Heart left ventricle (tissue), 16 donors: ENCODE measurements at places on chromosomes 6 and 20.

- no peak for DNase-seq
Measured at GRCh38 chr6:147595961-147596360, 87.5 kb downstream of the SAMD5 start.

- DNase-seq = no peak
Measured at GRCh38 chr6:37554480-37554819, 54.8 kb upstream of the CCDC167 start.

GRCh38 chr20:48331518-48332286 lies 496.1 kb downstream of the PREX1 start:
- no peak for DNase-seq

DNA sequence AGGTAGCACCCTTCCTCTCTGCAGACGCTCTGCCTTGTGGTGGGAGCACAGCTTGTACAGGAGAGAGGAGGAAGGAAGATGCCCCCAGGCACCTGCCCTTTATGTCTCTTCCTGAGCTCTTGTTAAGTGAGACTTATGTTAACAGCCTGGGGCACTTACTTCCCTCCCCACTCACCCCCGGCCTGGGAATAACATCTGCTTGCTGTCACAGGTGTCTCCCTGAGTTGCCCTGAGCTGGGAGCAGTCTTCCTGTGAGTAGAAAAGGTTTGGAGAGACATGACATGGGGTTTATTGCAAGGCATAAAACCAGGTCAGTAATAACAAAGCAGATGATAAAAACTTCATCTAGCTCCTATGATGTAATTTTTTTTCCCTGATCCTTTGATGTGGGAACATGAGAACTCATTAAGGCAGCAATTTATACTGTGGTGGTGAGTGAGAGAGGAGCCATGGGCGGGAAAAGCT lies 1.9 kb downstream of the SSTR4 start:
- no peak for DNase-seq

DNA sequence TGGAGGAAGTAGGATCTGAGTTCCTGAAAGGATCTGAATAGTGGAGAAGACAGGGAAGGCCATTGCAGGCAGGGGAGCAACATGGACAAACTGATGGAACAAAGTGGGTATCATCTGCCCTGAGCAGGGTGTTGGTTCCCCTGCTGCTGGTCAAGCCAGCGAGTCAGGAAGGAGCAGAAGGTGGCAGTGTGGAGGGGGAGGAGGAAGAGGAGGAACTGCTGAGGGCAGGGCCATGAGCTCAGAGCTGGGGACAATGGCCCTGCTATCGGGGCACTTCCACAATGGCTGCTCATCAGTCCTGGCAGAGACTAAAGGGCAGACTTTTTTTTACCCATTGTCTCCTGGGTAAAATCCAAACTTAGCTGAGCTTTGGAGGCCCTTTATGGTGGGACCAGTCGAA lies 13.6 kb downstream of the CNBD2 start:
- no peak for DNase-seq

- DNase-seq = no peak
Measured at GRCh38 chr6:4717124-4717523, 59.1 kb upstream of the CDYL start.

GRCh38 chr6:40477246-40478126 lies 109.7 kb downstream of the LRFN2 start:
- DNase-seq = no peak

- DNase-seq = no peak
Measured at GRCh38 chr20:56762829-56763228, 133.7 kb downstream of the TFAP2C start.

- DNase-seq = no peak
Measured at GRCh38 chr20:63472862-63473390, 471 bp upstream of the KCNQ2 start.
